ENCODE measurements at places on chromosomes 2 and 18. TPM values are rescaled to one million over a fixed set of nuclear protein-coding genes. Genes with fewer than 3 reads are reported as not detected.

Gene RBM45
- total RNA-seq, result 10.4 TPM

DNA sequence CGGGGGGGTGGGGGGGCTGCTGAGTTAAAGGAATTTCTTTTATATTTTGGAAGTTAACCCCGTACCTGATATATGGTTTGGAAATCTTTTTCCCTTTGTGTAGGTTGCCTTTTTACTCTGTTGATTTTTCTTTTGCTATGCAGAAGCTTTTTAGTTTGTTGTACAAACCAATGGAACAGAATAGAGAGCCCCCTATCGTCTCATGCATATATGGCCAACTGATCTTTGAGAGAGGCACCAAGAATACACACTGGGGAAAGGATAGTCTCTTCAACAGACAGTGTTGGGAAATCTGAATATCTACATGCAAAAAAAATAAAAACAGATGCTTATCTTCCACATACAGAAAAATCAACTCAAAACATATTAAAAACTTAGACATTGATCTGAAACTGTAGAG lies 647.8 kb upstream of the KLHL29 start:
- no peak for DNase-seq

- DNase-seq, result no peak
Observed at GRCh38 chr2:120919771-120920453, 184.2 kb downstream of the GLI2 start.

DNA sequence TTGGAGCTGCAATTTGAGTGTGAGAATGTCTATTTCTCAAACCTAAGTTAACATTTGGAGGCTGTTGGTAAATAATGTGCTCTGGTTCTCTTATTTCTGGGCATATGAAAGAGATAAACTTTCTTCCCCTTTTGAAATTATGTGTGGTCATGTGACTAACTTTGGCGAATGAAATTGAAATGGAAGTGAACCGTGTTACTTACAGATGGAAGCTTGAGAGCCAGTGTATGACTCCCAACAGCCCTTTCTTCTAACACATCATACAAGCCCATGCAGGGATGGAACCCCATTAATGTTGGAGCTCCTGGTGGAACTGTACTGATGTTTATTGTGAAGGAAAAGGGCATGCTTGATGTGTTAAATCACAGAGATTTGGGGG lies 725.8 kb downstream of the TSN start:
- DNase-seq, result no peak

DNA sequence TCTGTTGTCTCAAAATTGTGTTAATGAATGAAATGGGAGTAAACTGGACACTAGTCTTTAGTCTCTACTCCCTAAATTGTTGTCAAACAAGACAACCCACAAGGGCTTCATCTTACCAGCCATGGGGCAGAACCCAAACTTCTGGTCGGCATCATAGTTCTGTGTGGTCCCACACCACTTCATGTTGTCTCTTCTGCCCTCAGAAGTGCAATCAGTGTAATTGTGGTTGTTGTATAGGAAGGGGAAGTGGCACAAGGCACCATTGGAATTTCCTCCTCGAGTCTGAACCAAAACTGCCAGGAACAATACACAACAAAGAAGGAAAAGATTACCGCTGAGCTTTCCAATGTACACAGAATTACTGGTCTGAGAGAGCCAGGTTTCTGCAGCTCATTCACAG lies 12.6 kb downstream of the FN1 start:
- no peak for DNase-seq

- no peak for DNase-seq
Observed at GRCh38 chr2:135800513-135801460, 36.2 kb downstream of the LCT start.

Gene CCDC88A
- total RNA-seq, result 91.4 TPM

DNA sequence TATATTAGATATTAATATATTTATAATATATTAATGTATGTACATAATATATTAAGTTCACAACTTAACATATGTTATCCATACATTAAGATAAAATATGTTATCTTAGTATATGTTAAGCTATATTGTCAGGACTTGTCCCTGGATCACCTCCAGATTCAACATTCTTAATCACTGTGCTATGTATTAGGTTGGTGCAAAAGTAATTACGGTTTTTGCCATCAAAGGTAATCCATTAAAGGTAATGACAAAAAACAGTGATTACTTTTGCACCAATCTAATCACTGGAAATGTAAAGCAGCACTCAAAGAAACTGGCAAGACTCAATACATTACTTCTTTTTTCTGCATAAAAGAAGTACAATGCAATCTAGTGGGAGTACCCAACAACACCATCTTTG lies 1099.0 kb upstream of the SLC39A10 start:
- DNase-seq, result no peak

DNA sequence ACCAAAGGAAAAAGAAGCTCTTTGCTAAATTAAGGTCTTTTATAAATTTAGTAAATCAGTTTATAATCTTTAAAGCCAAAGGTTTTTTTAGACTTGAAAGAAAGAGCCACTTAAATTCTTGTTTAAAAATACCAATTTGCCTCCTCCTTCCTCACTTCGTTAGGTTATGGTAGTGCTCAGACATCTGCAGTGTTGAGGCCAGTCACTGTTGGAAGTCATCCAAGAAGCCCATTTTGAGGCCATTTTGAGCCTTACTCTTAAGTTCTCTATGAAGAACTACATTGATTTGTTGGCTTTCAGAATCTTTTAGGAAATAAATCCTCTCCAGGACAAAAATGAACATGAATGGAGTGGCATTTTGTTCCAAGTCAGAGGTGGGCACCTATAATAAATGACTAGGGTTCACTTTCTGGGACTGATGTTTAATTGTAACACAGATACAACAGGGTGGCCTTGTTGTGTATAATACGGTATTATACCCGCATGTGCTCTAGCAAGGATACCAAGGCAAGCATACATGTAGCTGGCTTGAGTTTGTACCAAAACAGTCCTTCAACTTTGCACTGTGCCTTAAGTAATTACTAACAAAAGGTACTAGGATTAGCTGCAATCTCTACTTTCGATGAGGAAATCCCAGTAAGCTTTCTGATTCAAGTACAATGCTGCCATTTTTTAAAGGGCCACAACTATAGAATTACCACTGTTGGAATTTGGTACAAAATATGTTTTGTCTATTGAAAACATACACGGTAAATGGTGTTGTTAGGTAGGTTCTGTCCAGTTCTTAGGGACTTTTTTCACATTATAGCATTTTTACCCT lies 22.8 kb downstream of the SLC66A3 start:
- no peak for DNase-seq

- no peak for DNase-seq
Observed at GRCh38 chr2:5932556-5933469, 240.6 kb downstream of the SOX11 start.

DNA sequence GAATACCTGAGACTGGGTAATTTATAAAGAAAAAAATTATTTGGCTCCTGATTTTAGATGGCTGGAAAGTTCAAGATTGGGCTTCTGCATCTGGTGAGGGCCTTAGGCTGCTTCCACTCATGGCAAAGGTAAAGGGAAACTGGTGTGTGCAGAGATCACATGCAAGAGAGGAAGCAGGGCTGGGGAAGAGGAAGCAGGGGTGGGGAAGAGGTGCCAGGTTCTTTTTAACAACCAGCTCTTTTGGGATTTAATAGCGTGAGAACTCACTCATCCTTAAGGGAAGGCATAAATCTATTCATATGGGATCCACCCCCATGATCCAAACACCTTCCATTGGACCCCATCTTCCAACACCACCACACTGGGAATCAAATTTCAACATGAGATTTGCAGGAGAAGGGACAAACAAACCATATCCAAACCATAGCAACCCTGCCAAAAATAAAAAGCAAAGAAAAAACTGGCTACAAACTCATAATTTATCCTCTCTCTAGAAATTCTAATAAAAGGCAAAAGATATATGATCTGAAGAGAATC lies 30.4 kb downstream of the PRKRA start:
- DNase-seq, result no peak

Gene DSG4
- total RNA-seq, result not detected

- DNase-seq, result no peak
Observed at GRCh38 chr18:39846265-39846664, 2108.8 kb upstream of the PIK3C3 start.

Gene PNKD
- 43.9 TPM for total RNA-seq

DNA sequence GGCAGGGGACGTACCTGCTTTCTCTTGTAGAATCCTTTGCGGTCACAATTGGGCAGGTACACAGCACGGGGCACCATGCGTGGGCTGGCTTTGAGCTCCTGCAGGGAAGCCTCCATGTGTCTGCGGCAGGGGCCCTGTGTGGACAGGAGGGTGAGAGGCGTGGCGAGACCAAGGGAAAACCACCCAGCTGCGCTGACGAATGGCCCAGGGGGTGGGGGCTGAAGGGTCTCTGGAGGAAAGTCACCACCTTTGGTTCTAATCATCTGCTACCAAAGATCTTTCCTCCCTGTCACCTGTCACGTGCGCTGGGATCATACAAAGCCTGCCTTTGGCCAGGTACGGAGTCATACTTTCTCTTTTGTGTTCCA lies 17.3 kb downstream of the IGFBP5 start:
- no peak for DNase-seq

DNA sequence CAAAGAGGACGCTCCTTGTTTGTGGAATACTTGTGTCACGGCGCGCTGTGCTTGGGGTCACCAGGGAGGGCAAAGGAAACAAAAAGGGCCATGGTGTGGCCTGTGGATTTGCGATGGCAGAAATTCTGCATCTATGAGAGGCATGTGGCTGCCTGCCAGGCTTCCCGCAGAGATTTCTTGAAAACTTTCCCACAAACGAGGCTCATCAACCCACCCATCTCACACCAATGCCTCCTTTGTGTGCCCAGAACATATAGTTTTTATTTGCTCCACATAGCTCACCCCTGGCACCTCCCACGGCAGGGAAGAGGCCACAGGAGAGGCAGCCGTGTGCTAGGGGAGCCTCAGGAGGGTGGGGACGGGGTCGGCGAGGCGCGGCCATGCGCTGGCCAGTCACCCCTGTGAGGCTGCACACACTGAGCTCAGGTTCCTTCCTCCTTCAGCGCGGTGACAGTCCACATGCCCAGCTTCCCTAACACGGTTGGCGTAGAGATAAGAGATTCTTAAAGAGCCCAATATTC lies 100.3 kb downstream of the MBP start:
- DNase-seq, result no peak

DNA sequence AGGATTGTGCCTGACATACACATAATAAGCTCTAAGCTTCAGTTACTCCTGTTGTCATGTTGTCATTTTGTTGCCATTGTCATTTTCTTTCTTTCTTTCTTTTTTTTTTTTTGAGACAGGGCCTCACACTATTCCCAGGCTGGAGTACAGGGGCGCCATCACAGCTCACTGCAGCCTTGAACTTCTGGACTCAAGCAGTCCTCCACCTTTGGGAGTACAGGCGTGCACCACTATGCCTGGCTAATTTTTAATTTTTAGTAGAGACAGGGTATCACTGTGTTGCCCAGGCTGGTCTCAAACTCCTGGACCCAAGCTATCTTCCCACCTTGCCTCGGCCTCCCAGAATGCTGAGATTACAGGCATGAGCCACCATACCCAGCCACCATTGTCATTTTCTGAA lies 30.9 kb upstream of the SCLY start:
- DNase-seq, result no peak

DNA sequence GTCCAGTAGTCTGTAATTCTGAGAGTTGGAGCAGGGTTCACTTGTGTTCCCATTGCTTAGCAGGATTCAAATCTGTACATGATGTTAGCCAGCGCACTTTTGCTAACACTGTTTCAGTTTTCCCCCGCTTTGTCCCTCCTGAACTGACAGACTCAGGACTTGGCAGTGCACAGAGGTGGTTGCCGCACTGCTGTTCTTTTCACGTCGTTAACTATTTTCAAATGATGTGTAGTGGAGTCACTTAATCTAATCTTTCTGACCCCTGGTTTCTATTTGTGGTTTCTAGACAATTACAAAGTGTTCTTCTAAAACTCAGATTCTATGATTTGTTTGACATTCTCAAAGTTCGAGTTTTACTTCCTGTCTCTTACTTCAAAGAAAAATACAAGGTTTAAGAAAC lies 234.5 kb downstream of the RBM43 start:
- DNase-seq, result no peak

Gene SATB2
- total RNA-seq, result 5.1 TPM

Gene RAMP1
- 0.65 TPM for total RNA-seq

DNA sequence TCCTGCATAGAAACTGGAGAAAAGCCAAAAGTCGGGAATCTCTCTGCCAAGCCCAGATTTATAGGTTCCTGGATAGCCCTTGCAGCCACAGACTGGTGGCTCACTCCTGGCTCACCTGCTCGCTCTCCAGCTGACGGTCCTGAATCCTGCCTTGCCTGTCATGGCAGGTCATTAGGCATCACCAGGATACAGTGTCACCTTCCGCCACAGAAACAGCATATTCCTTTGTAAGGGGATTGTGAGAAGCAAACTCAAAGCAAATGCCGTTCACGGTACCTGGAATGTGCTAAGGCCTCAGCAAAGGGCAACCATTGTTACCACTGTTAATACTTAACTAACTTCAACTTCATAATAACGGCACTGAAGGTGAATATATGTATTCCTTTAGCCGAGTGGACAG lies 57.1 kb upstream of the GPR45 start:
- no peak for DNase-seq

GRCh38 chr18:31426021-31426420 lies 21.5 kb upstream of the DSG3 start:
- no peak for DNase-seq

- DNase-seq, result no peak
Observed at GRCh38 chr2:170284205-170284604, 106.3 kb downstream of the MYO3B start.

Gene AAMP
- 119 TPM for total RNA-seq

DNA sequence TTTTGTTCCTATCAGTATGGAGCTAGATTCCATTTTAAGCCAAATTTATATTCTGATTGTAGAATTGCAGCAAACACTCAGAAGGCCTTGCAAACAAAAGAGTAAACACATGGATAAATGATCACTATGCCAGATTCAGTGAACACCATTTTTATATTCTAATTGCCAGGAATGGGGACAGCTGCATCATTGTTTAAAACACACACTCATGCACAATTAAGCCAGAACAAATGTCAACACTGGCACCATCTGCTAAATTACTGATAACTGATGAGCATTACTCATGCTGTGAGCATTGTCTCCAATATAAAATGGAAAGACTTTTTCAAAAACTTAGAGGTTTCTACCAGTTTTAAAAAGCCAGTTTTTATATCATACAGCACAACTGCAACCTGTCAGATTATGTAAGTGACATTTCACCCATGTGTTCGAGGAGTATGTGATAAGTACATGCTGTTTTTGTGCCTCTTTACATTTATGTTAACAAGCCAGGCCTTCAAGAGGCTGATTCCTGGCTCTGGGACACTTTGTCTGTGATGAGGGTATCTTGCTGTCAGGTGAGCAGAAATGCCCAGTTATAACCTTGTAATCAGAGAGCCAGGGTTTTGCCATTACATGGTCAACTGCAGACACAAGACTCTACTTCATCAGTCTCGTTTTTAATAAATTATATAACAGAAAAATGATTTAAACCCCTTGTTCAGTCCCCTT lies 4.4 kb upstream of the ST8SIA5 start:
- DNase-seq, result no peak

Measured in H1 (cell line).